T-helper 22 cell (primary cell): ENCODE measurements at places on chromosomes 3 and 15.

DNA sequence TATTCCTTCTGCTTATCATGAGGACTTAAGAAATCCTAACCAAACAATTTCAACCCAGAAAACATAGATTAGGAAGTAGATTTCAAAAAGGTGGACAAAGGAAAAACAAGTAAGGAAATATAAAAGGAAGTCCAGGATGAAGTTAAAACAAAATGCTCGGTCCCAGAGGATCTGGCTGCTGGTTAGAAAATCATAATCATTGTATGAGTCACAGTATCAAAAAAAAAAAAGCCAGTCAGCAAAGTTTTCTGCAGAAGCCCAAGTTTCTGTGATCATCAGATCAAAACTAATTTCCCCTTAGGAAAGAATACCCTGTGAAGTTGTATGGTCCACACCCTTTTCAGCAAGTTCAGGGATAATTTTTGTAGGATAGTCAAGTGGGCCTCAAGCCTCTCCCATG, 43.0 kb upstream of the LRTM1 start:
- no peak for DNase-seq

DNA sequence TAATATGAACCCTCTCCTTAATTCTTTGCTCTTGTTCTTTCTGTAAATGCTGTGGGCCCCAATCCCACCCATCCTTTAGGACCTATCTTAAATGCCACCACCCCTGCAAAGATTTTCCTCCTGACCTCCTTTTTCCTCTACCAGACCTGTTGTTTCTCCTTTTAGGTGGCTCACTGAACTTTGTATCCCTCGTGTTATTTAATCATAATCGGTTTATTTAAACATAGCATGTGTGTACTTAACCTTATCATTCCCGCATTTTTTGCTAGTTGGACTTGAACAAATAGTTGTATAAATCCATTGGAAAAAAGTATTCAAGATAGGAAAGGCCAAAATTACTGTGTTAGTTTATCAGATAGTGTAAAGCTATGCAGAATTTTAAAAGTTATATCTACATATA, 988 bp upstream of the NFKBIZ start:
- DNase-seq = no peak

DNA sequence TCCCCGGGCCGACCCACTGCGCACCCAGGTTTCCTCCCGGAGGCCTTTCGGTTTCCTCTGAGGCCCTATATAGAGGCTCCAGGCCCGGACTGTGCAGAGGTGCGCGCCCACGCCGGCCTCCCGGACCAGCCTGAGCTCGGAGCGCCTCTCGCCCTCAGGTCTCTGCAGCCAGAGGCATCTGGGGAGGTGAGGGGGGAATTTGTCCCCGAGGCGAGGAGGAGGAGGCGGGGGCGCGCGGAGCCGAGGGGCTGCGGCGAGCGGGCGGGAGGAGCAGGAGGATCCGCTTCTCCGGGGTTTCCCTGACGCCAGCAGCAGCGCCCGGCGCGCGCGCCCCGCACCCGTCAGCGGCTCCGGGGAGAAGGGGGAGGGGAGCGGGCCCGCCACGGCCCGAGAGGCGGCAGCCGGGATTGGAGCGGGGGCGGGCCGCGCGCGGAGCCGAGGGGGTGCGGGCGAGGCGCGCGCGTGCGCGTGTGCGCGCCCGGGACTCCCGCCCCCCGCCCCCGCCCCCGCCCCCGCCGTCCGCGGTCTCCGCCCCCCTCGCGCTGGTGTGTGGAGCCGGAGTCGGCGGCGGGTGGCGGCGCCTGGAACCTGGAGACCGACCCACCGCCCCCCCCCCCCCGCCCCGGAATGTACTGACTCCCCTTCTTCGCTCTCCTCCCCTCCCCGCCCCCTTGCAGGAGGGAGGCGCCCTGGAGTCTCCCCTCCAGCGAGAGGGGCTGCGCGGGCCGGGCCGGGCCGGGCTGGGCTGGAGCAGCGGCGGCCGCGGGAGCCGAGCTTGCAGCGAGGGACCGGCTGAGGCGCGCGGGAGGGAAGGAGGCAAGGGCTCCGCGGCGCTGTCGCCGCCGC, at the start of gene NEO1:
NEO1 (plus strand) TSS at position 657 of the 846 bp plus-strand sequence. CDS start 213 bp downstream, outside the sequence.
- DNase-seq = peak; percentile 79

DNA sequence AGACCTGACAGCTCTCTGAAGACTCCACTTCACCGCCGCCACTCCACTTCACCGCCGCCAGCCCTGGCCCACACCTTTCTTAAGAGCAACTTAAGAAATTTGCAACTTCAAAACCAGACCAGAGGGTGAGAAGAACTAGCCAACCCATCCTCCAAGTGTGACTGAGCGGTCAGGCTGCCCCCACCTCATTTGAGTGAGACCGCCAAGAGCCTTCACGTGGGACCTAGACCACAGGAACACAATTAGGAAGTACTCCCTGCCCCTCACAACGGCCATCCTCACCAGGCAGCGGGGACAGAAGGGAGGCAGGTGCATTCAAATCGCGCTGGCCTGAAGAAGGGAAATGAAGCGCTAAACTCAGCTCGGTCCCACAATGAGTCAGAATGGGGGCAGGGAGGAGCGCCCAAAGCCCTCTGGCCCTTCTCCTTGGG, 156.8 kb upstream of the BCL6 start:
- DNase-seq = no peak

DNA sequence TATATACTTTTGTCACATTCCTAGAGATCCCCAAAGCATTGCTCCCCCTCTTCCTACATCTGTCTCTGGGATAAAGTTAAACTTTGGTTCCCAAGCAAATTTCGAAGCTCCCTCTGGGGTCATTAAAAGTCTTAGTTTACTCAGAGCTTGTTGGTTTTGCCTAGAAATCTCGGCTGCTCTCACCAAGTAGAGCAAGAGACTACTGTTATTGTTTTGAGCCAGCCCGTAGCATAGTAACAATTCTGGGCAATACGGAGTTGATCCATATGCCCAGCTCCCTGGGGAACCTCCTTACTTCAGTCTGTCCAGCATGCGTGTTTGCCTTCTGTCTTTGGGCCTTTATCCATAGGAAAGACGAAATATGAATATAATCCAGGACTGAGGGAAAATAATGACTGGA, 10.0 kb upstream of the P3H2 start:
- DNase-seq = no peak

DNA sequence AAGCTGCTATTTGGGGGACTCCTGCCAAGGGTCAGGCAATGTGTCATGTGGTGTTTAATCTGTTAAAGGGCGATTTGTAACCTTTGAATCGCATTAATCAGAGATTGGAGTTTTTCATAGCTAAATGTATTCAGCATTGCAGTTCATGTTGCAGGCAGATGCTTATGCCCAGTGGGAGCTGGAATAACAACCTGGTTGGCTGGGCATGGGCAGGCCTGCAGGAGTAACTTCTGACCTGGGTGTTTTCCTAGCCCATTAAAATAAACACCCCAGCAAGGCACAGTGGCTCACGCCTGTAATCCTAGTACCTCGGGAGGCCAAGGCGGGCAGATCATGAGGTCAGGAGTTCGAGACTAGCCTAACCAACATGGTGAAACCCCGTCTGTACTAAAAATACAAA, 268.7 kb downstream of the BBX start:
- no peak for DNase-seq

- no peak for DNase-seq
Measured at GRCh38 chr15:26325495-26325894, 447.4 kb downstream of the GABRB3 start.

DNA sequence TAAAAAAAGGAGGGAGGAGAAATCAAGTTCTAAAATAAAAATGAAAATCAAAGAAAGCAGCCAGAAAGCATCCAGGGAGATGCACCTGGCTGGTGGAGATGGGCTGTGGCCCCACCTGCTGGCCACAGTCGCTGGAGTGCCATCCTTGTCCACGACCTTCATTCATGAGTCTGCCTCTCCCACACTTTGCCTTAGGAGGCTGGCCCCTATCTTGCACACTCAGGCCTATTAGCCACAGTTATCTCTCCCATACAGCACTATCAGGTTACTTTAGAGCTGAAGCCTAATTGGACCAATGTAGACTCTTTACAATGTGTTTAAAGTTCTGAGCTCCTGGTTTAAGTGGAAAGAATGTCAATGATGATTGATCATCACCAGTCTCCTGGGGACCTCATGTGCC, 392.0 kb upstream of the RORA start:
- DNase-seq = no peak

GRCh38 chr15:80401456-80401855, 2.7 kb upstream of the ARNT2 start:
- DNase-seq = no peak

DNA sequence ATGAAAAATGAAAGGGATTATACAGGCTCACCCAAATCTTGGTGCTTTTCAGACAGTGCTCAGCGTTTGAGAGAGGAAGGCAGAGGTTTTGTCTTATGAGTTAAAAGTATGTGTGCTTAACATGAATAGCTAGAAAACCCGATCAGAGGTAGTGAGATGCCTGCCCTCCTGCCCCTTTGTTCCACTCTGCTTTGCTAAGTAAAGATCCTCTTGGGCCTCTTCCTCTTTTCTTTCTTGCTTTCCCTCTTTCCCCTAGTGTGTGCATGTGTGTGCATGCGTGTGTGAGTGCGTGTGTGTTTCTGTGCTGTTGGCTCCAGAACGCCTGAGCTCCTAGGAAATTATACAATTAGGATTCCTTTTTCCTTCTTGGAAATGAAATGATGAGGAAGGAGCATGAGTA, 261.3 kb upstream of the NR2E3 start:
- DNase-seq = no peak

- no peak for DNase-seq
Measured at GRCh38 chr3:141373232-141373631, 4.9 kb downstream of the ZBTB38 start.
